ENCODE measurements at places on chromosomes 5 and 9.
A peak's percentile ranks its signal among the peaks of the same experiment; 100 is the strongest.

GRCh38 chr9:21687351-21687750, 115.1 kb upstream of the MTAP start:
- no peak for DNase-seq

DNA sequence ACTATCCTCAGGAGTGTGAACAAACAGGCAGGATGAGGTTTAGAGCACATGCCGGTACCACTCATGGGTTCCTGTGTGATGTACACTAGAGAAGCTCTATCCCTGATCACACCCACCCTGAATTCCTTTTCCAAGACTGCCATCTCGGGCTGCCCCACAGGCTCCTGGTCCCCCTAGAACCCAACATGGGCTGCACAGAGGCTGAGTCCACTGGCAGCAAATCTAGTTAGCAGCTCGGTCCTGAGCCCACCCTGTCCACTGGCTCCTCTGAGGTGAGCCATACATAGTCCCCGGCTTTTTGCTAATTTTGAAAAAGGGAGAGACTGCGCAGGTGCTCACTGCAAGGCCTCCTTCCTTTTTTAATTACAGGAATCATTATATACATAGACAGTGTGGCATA, 227.0 kb downstream of the FSTL4 start:
- DNase-seq, result no peak

- no peak for DNase-seq
These were observed 2.8 kb downstream of the SLC2A8 start for GRCh38 chr9:127399736-127400269.

DNA sequence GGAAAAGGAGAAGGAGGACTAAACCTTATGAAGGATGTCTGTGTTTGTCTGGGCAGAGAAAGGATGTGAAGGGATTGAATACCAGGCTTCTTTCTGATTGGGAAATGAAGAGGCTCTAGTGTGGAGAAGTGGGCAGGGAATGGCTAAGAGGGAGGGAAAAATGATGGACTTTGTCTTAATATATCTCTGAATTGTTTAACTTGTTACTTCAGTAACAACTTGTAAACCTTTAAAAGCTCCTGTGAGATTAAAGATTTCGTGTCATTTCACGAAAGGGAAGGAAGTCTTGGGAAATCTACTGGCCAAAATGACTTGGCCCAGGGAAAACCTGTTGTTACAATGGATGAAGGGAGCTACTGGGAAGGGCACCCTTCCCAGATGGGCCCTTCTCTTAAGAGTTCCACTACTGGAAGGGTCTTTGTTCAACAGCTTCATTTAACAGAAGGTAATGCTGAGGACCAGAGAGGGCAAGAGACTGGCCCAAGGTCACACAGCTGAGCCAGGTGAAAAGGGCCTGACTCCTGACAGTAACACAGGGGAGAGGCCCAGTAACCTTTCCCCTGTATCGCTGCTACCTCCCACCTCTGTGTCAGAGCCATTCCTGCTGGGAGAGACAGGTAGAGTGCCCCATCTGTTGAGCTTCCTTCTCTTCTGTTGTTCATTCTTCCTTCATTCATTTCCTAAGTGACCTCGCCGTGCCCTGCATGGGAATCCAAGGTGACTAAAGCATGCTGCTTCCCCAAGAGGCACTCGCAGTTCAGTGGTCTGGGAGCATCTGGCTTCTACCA, 5.1 kb upstream of the TCOF1 start:
- DNase-seq, result no peak

DNA sequence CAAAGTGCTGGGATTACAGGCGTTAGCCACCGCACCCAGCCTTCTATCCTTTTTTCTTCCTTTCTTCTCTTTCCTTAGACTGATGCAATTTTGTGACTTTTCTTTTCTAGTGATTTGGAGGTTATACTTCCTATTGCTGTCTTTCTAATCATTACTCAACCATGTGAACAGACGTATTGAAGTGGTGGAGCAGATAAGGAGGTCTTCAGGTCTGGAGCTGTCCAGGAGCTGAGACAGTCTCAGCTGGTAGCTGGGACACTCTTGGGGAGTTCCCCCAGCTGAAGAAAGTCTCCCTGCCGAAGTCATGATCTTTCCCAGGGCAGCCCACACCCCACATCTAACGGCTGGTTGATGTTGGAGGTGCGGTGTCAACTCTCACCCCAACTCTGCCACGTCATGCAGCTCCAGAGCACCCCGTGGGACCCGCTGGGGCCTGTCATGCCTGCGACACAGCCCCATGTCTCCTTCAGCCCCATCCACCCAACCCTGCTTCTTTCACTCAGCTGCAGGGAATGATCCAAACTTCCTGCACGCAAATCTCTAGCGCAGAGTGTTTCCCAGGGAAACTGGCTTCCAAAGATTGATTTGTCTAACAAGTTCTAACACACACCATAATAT, 41.1 kb downstream of the NSUN2 start:
- no peak for DNase-seq

DNA sequence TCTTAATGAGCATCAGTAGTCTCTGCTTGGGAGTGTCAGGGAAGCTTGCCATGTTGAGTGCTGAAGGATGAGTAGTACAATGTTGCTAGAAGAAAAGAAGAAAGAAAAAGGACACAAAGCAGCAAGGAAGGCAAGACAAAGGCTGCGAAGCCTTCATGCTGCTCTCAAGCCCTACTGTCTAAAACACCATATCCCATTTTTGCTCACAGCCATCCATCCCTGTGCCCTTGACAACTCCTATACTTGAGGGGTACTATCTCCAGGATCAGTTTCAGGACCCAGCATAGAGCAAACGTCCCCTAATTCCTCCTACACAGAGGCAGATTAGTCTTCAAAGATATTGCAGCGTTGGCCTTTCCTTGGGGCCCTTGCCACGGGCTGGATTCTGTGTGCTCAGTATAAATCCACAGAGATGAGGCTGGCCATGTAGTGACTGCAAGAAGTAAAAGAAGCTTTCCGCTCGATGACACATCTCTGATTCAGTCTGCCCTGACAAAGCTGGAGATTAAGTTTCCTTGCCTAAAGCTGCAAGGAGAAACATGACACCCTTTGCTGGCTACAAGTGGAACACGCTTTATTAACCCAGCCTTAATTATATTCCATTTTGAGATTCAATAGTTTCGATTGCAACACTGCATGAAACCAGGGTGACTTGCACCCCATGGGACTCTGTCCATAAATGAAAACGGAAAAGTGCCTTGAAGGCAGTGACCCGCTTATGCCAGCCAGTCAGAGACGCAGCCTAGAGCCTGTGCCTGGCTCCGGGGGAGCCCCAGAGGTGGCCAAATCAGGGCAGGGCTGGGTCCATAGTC, 304.6 kb downstream of the ACTL7B start:
- no peak for DNase-seq

- DNase-seq, result no peak
These were observed 11.8 kb downstream of the OTULIN start for GRCh38 chr5:14676320-14676719.

GRCh38 chr5:16592255-16592654, 24.5 kb downstream of the RETREG1 start:
- no peak for DNase-seq

- DNase-seq, result peak; percentile 68
These were observed 12.6 kb upstream of the TCF7 start for GRCh38 chr5:134101686-134102439.

DNA sequence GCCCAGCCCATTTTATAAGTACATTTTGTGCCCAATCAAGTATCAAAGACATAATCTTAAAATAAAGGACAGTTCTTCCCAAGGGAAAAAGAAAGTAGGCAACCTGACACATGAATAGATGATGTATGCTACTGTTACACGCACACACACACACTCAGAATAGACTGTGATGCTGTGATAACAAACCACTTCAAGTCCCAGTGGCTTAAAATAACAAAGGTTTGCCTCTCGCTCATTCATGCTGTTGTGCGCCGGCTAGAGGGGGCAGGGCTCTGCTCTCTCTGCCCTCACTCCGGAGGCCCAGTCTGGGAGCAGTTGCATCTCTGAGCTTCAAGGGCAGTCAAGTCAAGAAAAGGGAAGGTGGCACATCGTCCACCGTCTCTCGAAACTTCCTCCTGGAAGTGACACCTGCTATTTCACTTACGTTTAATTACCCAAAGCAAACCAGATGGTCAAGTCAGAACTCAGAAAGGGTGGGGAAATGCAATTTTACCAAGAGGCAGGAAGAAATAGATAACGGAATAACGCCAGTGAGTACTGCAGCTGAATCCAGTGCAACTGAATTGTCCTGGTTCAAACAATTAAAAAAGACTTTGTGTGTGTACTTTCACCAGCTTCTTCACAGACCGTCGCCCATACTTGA, 43.3 kb downstream of the ANKRD33B start:
- no peak for DNase-seq

DNA sequence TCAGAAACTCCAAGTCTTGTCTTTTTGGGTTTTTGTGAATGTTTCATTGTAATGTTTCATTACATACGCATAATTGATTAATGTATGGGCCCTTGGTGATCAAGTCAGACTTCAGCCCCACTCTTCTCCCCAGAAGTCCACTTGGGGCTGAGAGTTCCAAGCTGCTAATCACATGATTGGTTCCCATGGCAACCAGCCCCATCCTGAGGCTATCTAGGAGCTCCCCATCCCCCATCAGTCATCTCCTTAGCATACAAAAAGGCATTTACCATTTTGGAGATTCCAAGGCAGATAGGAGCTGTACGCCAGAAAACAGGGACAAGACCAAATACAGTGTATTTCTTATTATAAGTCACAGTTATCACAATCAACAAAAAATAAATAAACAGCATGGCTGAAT, 22.9 kb upstream of the SYK start:
- no peak for DNase-seq

- no peak for DNase-seq
These were observed 85.7 kb upstream of the FBXL17 start for GRCh38 chr5:108467563-108467962.

- no peak for DNase-seq
These were observed 3.3 kb upstream of the PRDM6 start for GRCh38 chr5:123085638-123086286.

DNA sequence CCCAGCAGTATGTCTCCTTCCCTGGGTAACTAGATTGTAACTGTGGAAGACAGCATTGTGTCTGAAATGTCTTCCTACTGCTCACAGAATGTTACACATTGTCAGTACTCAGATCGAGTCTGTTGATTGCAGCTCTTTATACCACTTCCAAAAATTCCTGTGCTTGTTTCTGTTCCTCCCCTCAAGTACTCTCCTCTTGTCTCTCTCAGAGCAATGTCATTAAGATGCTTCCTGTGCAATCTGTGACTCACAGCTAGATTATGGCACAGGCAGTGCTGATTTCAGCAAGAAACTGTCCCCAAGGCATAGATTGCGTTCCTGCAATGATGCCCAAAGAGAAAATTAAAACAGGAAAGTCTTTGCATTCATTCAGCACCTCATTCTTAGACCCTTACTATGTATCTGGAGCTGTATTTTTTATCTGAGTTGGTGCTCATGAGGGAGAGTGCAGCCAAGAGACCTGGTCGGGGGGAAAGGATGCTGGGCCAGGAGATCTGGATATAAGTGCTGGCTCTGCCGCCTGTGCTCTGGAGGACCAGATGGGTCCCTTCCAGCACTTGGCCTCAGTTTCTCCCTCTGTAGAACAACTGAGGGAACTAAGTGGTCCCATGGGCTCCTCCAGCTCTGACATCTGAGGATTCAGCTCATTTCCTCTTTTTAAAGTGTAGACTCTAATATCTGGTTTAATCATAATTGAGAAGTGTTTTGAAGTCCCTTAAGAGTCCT, 40.8 kb upstream of the GNPDA1 start:
- DNase-seq, result no peak

- no peak for DNase-seq
These were observed 577.4 kb downstream of the ISL1 start for GRCh38 chr5:51960617-51961121.

DNA sequence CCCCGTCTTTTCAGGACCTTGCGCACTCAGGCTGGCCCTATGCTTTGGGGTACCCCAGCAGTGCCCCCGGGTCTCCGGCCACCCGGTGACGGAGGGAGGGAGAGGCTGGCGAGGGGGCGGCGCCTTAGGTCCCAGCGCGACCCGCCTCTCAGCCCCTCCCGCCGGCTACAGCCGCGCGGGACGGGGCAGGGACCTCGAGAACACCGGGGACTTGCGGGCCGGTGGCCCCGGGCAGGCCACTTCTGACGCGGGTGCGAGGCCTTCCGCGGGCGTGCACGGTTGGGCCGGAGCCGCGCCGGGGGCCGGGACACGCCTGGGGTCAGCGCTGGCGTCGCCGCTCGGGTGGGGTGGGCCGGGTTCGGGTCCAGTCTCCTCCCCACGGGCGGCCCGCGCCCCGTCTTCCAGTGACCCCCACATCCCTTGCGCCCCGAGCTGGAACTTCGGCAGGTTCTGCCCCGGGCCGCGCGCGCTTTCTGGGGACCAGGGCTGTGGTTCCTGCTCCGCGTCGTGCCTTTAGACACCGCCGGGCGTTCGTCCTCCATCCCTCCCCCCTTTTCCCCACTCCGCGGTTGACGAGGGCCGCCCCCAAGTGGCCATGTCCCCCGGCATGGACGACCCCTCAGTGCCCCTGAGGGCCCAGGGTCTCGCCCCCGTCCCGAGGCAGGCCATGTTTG, 3.8 kb upstream of the SQSTM1 start:
- DNase-seq, result no peak

- DNase-seq, result no peak
These were observed 37.3 kb downstream of the DMGDH start for GRCh38 chr5:79032031-79032695.

GRCh38 chr9:137763271-137763955, 114.2 kb upstream of the CACNA1B start:
- no peak for DNase-seq

GRCh38 chr9:127629468-127630081, 17.5 kb downstream of the STXBP1 start:
- DNase-seq, result no peak

DNA sequence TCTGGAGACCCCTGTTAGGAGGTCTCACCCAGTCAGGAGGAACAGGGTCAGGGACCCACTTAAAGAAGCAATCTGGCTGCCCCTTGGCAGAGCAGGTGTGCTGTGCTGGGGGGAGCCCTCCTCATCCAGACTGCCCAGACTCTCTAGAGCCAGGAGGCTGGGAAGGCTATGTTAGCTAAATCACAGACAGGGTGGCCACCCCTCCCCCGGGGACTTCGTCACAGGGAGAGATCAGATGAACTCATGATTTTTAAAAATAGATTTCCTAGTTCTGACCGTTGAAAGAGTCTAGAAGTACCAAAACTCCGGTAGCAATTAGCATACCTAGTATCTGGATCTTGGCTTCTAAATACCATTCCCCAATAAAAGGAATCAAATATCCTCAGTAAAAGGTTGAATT, 35.0 kb upstream of the FOXB2 start:
- no peak for DNase-seq

GRCh38 chr5:1648806-1649205, 125.0 kb upstream of the LPCAT1 start:
- no peak for DNase-seq

DNA sequence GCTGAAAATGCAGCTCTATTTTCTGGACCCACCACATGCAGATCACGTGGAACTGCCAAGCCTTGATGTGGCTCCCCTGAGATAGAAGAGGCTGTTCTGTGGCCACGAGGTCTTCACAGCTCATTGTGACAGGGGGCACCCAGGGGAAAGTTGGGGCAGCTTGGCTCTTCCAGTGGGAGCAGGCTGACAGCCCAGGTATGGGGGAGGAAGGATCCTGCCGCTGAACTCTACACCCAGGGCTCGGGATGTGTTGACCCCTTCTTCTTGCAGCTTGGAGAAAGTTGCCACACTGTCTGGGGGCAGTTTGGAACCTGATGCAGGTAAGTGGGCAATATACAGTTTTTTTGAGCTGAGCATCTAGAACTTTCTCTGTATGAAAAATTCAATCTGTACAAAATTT, 133.6 kb upstream of the PITX1 start:
- DNase-seq, result no peak

- DNase-seq, result no peak
These were observed 333.7 kb downstream of the PDE4D start for GRCh38 chr5:59559847-59560246.

All from dorsolateral prefrontal cortex (tissue), 122 donors.